ENCODE measurements at places on chromosomes 3 and 15.

DNA sequence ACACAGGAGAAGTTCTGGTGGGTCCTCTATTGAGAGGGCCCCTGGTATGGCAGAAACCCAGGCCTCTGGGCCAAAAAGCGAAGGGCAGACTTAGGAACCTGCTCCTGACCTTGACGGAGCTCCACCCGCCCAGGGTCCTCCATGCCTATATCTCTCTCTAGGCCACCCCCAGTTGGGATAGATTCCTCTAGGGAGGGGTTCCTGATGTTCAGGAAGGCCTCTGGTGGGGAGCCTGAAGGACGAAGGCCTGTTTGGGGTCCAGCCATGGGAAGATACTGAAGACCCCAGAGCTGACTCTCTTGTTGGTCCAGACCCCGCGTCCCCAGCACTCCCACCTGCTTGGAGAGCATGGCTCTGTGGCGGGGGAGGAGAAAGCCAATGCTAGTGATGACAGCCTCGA, 104.2 kb downstream of the CORO2B start:
- no peak for DNase-seq

- DNase-seq = peak; percentile 60
Measured at GRCh38 chr3:4343258-4343657, 40.1 kb downstream of the SETMAR start.

DNA sequence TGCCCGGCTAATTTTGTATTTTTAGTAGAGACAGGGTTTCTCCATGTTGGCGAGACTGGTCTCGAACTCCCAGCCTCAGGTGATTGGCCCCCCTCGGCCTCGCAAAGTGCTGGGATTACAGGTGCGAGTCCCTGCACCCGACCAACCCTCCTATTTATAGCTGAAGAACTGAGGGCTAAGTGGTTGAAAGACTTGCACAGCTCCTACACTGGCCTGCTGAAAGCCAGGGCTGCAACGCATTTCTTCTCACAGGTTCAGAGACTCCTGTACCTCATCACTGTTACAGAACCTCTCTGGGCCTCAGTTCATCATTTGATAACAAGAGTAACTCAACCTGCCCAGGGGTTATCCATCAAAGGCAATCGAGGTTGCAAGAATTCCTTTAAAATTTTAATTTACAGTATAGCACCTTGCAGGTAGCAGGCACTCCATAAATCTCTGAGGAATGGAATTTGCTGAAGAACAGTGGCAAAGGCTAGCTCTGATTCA, 626.5 kb upstream of the TBL1XR1 start:
- DNase-seq = no peak

GRCh38 chr3:139301183-139301582, 42.6 kb upstream of the MRPS22 start:
- no peak for DNase-seq

DNA sequence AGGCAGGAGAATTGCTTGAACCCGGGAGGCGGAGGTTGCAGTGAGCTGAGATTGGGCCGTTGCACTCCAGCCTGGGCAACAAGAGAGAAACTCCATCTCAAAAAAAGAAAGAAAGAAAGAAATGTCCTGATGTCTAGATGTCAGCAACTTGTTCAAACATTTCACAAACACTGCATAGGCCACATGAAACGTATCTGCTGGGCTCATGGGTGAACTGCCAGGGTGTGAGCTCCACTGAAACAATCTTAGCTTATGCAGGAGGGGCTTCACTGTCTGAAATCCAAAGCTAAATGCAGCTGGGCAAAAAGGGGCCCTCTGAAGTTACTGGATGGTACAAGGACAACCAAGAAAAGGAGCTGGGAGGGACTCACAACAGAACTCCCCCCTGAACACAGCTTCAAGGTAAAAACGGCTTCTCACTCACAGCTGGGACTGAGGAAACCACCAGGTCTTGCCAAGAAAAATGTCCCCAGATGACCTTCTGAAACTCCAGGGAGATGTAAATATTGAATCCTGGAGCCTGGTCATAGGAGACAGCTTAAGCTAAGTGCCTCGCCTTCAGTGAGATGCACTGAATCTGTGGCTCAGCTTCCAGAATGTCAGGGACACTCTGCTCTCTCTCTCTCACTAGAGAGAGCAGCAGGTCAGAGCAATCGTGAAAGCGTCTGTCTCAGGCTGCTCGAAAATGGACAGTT, 31.9 kb downstream of the SEC61A1 start:
- no peak for DNase-seq

- DNase-seq = no peak
Measured at GRCh38 chr3:132783152-132783551, 60.9 kb upstream of the NPHP3 start.

DNA sequence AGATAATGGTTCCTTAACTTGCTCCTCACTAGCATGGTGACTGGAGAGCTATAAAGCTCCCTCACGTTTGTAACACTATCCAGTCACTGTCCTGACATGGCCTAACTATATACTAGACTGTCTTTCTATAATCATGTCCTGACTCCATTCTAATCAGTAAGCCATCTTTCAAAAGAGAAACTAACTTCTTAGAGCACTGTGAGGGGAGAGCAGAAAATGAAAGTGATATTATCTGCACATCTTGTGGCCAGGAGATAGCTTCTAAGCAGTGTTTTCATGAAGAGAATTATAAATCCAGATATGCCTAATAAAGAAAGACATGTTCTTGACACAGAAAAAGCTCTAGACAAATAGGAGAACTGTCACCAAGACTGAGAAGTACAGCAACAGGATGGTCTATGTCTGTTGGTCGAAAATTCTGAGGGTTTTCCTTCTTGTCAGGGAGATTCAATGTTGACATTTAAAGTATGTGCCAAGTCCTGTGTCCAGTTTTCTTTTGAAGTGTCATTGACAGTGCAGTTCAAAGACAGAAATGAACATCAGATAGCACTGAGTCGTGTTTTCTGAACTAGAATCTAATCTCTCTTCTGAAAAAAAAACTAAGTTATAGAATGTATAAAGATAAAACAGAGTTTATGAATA, 230.6 kb upstream of the PEX5L start:
- DNase-seq = no peak

DNA sequence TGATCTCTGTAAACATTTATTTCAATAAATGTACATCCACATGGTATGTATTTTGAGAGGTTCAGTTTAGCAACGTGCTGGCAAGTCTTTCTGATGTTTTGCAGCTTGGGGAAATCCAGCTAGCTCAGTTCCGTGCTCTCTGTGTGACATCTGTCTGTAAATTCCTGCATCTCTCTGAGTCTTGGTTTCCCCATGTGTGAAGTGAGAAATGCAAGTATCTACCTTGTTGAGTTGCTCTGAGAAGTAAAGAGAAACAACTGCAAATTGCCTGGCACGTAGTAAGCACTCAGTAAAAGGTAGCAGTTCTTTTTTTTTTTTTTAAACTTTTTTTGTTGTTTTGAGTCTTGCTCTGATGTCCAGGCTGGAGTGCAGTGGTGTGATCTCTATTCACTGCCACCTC, 30.2 kb upstream of the MORF4L1 start:
- no peak for DNase-seq

- DNase-seq = no peak
Measured at GRCh38 chr3:37145611-37146010, 28.8 kb downstream of the LRRFIP2 start.

DNA sequence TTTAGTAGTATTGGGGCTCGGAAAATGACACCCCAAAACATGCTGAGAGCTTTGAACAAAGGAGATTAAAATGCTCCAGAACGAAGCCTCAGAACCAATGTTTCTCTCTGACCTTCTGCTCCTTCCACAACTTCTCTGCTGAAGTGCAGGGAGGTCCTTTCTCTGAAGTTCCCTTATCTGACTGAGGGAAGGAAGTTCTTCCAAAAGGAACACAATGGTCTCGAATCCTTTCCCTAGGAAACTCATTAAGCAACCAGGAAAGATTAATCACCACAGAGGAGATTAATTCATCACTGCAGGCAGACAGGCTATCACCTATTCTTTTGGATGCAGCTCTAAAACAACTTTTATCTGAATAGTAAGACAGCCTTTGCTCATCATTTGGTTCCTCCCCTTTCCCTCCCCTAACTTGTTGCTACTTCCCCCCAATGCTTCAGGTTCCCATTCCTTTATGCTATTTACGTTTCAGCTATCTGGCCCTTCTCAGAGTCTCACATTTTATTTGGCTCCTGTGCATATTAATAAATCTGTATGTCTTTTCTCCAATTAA, 18.2 kb upstream of the WDR49 start:
- DNase-seq = no peak

- no peak for DNase-seq
Measured at GRCh38 chr15:59933607-59934006, 70.5 kb upstream of the FOXB1 start.
